Stimulated activated CD8-positive, alpha-beta memory T cell treated with anti-CD3 and anti-CD28 coated beads, Interleukin-12 subunit alpha, Interleukin-12 subunit beta, amount 100 ng/mL, for 4 hours (primary cell): ENCODE measurements at places on chromosomes 1 and 21.

DNA sequence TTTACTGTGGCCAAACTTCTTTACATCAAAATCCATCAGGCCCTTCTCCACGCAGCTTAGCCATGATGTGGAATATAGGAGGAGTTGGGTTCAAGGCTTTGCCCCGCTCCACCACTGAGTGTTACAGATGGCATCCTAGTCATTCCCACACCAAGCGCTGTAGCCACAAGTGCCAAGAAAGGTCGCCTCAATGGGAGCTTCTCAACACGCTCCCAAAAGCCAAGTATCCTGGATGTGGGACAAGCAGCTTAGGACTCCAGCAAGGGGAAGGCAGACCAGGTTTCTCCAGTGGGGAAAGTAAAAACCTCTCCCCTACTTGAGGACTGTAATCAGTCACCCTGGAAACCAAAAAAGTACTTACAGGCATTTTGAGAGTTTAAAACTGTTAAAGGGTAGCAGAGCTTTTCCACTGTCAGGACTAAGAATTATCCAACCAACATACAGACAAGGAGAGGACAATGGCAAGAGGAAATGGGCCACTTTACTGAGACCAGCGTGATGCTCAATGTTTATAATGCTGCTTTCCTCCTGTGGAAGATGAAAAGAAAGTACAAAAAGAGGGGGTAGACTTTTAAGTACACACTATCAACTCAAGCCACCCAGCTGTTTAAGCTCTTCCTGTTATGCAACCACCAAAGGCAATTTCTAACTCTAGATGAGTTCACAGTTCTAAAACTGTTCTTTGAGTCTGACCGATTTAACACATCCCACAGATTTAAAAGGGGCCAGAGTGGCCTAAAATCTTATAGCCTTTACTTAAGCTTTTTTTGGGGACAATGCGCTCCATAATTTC lies 120.7 kb upstream of the KRTAP19-8 start:
- DNase-seq: no peak

DNA sequence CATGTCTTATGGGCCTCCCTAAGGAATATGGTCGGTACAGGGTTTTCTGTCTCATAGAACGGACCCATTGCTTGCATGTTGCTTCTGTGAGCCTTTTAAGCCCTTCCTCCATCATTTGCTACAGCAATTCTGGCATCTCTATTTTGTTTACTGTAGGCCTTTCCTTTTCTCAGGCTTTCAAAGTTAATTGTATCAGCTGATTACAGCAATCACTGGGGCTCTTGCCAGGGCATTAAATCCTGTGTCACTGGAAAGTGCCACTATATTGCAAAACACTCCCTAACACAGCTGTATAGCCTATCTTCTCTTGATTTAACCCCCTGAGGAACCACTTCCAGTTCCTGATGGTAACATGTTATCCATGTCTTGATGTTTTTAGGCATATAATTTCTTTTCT lies 156.5 kb downstream of the PDE4B start:
- DNase-seq: no peak

- DNase-seq: no peak
Observed at GRCh38 chr21:45054927-45055612, 19.3 kb upstream of the ADARB1 start.

DNA sequence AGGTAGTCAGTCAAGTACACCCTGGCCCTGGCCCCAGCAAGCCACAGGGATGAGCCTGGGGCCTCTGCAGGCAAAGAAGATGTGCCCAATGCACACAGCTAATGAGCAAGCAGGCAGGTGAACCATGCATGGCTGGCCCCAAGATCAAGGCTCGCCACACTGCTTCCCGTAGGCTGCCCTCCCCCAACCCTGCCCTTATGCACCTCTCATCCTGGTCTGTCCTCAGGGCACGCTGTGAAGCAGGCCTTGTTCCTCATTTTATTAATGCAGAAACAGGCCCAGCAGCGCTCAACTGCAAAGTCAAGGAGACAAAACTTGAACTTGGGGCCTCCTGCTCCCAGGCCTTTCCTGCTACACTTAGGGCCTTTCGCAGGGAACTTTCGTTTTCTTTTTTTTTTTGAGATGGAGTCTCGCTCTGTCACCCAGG lies 35.6 kb upstream of the ID3 start:
- no peak for DNase-seq

DNA sequence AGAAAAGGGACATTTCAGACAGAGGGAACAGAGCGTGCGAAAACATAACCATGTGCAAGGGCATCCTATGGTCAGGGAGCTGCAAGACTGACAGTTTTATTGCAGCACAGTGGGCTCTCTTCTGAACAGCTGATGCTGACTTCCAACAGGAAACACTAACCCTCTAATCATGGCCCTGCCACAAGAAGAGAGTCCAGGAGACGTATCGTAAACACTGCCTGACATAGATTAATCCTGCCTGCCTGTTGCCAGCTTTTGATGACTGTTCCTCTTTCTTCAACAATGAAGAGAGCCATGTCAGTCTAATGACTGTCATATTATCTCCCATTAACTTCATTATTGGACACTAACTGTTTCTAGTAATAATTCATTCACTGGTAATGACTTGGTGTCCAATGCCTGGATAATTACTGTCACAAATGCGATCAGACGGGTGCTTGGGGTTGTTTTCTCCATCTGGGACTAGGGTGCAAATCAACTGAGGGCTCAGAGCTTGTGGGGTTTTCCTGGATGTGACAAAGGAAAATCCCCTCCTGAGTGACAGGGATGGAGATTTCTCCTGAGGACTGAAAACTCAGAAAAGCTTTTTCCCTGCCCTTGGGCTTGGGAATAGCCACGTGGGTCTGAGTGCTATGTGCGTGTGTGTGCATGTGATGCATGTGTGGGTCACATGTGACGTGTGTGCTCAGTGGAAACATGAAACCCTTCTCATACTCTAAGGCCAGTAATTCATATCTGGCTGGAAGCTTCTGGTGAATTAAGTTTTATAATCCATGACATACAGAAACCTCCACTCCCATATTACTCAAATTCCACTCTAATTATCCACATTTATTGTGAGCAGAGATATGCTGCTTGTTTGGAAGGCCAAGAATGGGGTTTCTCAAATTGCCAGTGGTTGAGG lies 144.0 kb upstream of the PLXNA2 start:
- no peak for DNase-seq

GRCh38 chr1:43434256-43434655 lies 19.5 kb downstream of the HYI start:
- DNase-seq: no peak

DNA sequence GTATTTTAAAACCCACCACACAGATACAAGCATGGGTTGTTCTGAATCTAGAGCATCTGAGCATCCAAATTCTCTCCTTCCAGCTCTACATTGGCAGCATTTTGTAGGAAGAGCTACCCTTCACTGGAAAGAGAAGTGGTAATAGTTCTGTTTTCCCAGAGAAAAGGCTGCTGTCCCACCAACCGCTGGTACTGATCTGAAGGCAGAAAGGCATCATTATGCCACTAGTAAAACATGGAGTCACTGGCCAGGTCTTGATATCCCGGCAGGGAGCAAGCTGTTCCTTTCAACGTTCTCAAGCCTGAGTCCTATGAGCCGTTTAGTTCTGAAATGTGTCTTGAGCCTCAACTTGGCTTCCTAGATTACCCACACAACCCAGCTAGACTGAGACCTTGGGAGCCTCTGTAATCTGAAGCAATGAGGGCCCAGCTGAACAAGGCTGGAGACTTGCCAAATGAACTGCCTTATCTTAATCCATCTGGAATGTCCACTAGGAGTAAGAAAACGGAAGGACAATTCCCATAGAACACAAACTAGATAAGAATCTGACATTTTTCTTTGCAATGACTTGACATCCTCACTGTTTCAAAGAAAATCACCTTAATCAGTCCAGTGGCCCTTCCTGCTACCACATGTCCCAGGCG lies 116.8 kb downstream of the KCNH1 start:
- no peak for DNase-seq

DNA sequence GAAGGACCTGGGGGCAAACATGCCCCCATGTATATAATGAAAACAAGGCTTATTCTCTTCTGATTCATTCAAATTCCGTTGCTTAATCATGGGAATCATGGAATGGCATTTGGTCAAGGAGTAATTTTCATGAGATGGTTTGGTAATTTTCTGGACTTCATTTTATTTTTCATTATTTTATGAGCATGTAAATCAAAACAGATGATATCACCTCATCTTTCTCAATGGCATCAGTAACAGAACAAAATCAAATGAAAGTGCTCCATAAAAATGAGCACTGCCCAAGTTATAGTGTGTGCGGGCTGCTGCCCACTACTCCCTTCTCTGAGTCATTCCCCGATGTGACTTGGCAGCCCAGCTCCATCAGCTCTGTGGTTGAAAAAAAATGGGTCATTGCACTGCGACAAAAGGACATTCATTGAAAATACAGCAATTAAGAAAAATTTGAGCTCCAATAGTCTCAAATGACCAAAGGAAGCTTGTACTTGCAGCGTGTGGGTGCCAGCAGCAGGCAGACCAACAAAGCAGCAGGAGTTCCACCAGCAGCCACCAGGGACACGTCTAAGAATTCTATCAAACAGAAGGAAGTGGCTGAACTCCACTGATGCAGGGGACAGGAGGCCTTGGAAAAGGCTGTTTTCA lies 84.3 kb upstream of the VAV3 start:
- DNase-seq: no peak

DNA sequence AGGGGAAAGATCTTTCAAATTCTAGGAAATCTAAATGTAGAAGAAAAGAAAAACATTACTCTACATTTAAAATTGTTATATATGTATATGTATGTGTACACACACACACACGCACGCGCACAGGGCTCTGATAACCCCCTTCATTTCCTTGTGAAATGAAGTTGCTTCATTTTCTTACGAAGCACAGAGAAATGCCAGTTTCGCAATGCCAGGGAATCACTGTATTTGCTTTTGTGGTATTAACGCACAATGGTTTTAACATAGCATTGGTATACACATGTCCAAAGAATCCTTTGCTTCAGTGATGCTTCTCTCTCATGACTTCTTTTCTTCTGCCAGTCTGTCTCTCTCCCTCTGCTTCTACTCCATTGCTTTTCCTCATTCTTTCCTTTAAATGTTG lies 8.4 kb upstream of the DDAH1 start:
- DNase-seq: no peak

- no peak for DNase-seq
Observed at GRCh38 chr1:230037261-230037660, 29.8 kb upstream of the GALNT2 start.

DNA sequence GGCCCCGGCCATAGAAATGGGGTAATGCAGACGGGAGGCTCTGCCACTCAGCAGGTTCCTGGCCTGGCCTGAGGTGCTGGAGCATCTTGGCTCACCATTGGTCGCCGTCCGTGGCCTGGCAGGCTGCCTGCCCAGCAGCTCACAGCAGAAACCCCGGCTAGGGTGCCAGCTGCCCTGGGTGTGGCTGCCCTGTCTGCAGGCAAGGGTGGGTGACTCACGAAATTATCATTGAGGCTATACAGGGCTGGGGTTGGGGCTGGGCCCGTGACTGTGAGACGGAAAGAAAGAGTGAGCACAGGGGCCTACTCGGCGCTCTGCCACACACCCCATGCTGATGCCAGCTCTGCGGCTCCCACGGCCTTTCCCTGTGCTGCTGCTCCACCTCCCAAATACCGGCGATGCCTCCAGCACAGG lies 8.0 kb upstream of the PKP1 start:
- DNase-seq: no peak

DNA sequence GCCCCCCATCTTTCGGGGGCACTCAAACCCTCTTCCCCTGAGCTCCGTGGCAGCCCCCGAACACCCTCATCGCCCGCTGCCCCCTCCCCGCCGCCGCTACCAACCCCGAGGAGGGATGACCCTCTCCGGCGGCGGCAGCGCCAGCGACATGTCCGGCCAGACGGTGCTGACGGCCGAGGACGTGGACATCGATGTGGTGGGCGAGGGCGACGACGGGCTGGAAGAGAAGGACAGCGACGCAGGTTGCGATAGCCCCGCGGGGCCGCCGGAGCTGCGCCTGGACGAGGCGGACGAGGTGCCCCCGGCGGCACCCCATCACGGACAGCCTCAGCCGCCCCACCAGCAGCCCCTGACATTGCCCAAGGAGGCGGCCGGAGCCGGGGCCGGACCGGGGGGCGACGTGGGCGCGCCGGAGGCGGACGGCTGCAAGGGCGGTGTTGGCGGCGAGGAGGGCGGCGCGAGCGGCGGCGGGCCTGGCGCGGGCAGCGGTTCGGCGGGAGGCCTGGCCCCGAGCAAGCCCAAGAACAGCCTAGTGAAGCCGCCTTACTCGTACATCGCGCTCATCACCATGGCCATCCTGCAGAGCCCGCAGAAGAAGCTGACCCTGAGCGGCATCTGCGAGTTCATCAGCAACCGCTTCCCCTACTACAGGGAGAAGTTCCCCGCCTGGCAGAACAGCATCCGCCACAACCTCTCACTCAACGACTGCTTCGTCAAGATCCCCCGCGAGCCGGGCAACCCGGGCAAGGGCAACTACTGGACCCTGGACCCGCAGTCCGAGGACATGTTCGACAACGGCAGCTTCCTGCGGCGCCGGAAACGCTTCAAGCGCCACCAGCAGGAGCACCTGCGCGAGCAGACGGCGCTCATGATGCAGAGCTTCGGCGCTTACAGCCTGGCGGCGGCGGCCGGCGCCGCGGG lies 837 bp downstream of the FOXD3 start:
- DNase-seq: no peak

DNA sequence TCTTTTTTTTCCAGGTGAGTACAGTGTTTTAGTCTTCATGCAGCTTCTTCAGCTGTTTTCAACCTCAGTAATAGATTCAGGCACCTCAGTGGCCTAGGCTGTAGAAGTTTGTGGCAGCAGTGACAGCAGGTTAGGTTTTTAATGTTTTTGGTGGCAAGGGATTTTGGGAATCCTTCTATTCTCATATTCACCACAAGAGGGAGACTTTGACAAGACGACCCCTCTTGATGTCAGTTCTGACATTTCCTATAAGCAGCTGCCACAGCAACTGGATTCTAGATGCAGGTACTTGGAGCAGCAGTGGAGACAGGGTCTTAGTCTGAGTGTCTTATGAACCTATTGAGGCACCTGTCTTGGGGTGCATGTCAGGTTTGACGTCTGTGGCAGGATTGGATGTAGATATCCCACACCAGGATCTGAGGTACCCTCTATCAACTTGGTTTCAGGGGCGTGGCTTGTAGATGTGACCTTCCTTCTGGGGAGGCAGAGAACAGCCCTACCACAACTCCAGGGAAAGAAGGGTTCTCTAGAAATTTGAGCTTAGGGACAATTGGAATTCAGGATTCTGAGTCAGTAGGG lies 1104.2 kb upstream of the TMPRSS15 start:
- no peak for DNase-seq

DNA sequence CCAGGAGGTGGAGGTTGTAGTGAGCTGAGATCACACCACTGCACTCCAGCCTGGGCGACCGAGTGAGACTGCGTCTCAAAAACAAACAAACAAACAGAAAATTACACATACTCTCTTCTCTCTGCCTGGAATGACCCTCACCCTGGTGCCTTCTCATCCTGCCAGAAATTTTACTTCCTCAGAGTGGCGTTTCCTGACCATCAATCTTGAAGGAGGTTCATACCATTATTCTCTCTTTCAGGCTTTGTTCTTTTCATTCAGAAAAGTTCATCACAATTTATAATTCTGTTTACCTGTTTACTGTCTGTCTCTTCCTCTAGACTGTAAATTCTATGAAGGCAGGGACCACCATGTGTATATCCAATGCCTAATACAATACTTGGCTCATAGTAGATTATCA lies 79.3 kb downstream of the RPS6KA1 start:
- DNase-seq: no peak

GRCh38 chr1:38121231-38121680 lies 74.7 kb upstream of the POU3F1 start:
- DNase-seq: no peak

- DNase-seq: peak; percentile 31
Observed at GRCh38 chr1:9654834-9655723, 3.5 kb downstream of the PIK3CD start.

GRCh38 chr1:23574265-23574754 lies 15.0 kb upstream of the ID3 start:
- no peak for DNase-seq
